Ascending aorta (tissue), 2 donors: ENCODE measurements at places on chromosomes 4 and X. TPM values are rescaled to one million over a fixed set of nuclear protein-coding genes. Genes with fewer than 3 reads are reported as not detected.

Gene SLC9B1
- not detected for total RNA-seq

Gene FAM149A
- total RNA-seq, result 13.9 TPM

Gene ZRSR2
- total RNA-seq, result 0.64 TPM

Gene P2RY10
- not detected for total RNA-seq

Gene SPACA5
- total RNA-seq, result not detected

Gene FAM133A
- not detected for total RNA-seq

GRCh38 chr4:95444812-95445211, 104.0 kb downstream of the UNC5C start:
- no peaks in the 10 kb centered on the region for H3K36me3 ChIP-seq
- no peak overlapping the region for H3K27ac ChIP-seq
- no peaks in the 10 kb centered on the region for H3K4me1 ChIP-seq
- H3K4me3 ChIP-seq, result no peak overlapping the region
- DNase-seq, result no peak
- H3K27me3 ChIP-seq, result no peaks in the 10 kb centered on the region

DNA sequence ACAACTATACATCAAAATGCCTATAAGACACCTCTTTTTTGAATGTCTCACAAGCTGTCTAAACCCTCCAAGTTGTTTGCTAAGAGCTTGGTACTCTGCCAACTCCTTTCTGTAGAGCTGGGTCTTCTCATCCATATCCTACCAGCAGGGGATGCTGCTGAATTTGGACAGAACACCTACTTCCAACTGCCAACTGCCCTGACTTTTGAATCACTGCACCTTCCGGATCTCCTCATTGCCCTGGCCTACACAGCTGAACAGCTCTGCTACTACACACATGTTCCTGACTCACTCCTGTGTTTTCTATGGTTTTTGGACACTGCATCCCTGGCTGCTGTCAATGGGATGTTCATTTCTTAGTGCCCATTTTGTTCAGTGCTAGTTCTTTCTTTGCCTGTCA, 18.7 kb downstream of the FAM184B start:
- H3K27ac ChIP-seq, result no peak overlapping the region
- H3K4me1 ChIP-seq, result no peaks in the 10 kb centered on the region
- H3K27me3 ChIP-seq, result no peaks in the 10 kb centered on the region
- DNase-seq, result no peak
- H3K4me3 ChIP-seq, result no peak overlapping the region

DNA sequence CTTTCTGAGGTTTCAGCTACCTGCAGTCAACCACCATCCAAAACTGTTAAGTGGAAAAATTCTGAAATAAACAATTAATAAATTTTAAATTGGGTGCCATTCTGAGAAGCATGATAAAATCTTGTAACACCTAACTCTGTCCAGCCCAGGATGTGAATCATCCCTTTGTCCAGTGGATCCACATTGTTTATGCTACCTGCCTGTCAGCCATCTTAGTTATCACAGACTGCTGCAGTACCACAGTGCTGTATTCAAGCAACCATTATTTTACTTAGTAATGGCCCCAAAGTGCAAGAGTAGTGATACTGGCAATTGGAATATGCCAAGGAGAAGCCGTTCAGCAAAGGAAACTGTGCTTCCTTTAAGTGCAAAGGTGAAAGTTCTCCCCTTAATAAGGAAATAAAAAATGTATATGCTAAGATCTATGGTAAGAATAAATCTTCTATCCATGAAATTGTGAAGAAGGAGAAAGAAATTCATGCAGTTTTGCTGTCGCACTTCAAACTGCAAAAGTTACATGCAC, 20.6 kb downstream of the CAMK2D start:
- peaks cover 16% of the 10 kb centered on the region for H3K4me1 ChIP-seq
- no peaks in the 10 kb centered on the region for H3K36me3 ChIP-seq
- H3K27ac ChIP-seq, result no peak overlapping the region
- no peak overlapping the region for H3K4me3 ChIP-seq
- no peaks in the 10 kb centered on the region for H3K27me3 ChIP-seq
- no peak for DNase-seq

DNA sequence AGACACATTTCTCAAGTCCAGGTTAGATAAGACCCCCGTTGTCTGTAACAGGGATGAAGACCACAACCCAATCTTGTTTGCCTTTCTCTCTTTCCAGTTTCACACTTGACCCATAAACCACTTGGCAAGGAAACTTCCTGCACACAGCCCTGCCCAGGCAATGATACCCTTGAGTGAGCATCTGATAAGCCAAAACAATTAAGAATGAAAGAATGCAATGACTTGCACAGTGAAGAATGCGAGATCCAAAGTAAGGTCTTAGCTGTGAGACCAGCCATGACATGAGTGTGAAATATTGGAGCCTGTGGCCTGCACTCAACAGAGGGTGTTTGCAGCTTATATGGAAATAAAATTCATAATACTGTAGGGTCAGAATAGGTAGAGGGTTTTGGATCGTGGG, 37.9 kb upstream of the MXRA5 start:
- no peak for DNase-seq
- no peaks in the 10 kb centered on the region for H3K27me3 ChIP-seq
- H3K4me3 ChIP-seq, result no peak overlapping the region
- H3K36me3 ChIP-seq, result no peaks in the 10 kb centered on the region
- H3K4me1 ChIP-seq, result no peaks in the 10 kb centered on the region

GRCh38 chrX:79409657-79410056, 42.5 kb upstream of the ITM2A start:
- H3K4me1 ChIP-seq, result no peaks in the 10 kb centered on the region
- no peak overlapping the region for H3K27ac ChIP-seq
- no peak for DNase-seq
- H3K27me3 ChIP-seq, result no peaks in the 10 kb centered on the region

- H3K4me1 ChIP-seq, result no peaks in the 10 kb centered on the region
- no peak overlapping the region for H3K27ac ChIP-seq
- no peaks in the 10 kb centered on the region for H3K36me3 ChIP-seq
- no peaks in the 10 kb centered on the region for H3K27me3 ChIP-seq
Observed at GRCh38 chr4:150012851-150013360, 65.3 kb upstream of the DCLK2 start.

DNA sequence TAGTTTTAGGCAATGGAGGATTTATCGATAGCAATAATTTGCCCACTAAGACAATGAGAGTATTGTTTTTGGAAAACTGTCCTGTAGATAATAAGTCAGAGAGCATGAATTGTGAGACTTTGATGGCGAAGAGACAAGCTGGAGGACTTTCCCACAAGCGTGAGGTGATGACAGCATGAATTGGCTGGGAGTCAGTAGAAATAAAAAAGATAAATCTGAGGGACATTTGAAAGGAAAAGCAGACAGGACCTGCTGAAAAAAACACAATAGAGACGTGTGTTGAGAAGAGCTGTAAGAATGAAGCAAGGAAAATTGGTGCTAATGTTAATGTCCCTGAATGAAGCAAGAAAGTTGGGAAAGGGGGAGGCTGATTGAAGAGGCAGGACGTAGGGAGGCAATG, 233.5 kb downstream of the DCTD start:
- H3K36me3 ChIP-seq, result no peaks in the 10 kb centered on the region
- H3K27ac ChIP-seq, result no peak overlapping the region
- no peak overlapping the region for H3K4me3 ChIP-seq
- DNase-seq, result no peak
- H3K27me3 ChIP-seq, result no peaks in the 10 kb centered on the region
- H3K4me1 ChIP-seq, result no peaks in the 10 kb centered on the region

- no peak overlapping the region for H3K4me3 ChIP-seq
- no peaks in the 10 kb centered on the region for H3K4me1 ChIP-seq
- H3K27ac ChIP-seq, result no peak overlapping the region
- H3K27me3 ChIP-seq, result no peaks in the 10 kb centered on the region
Observed at GRCh38 chr4:43234626-43235415, 342.3 kb downstream of the GRXCR1 start.

- no peaks in the 10 kb centered on the region for H3K27me3 ChIP-seq
- no peak for DNase-seq
- no peaks in the 10 kb centered on the region for H3K4me1 ChIP-seq
- no peak overlapping the region for H3K27ac ChIP-seq
- no peak overlapping the region for H3K4me3 ChIP-seq
- H3K36me3 ChIP-seq, result no peaks in the 10 kb centered on the region
Observed at GRCh38 chrX:28324321-28324721, 262.9 kb upstream of the IL1RAPL1 start.

- no peaks in the 10 kb centered on the region for H3K36me3 ChIP-seq
- no peak overlapping the region for H3K27ac ChIP-seq
- no peaks in the 10 kb centered on the region for H3K4me1 ChIP-seq
- no peak overlapping the region for H3K4me3 ChIP-seq
Observed at GRCh38 chrX:54171527-54172250, 11.4 kb downstream of the FAM120C start.

GRCh38 chrX:44106864-44107263, 133.7 kb upstream of the NDP start:
- DNase-seq, result no peak
- H3K27ac ChIP-seq, result no peak overlapping the region
- no peaks in the 10 kb centered on the region for H3K27me3 ChIP-seq
- no peaks in the 10 kb centered on the region for H3K4me1 ChIP-seq
- H3K4me3 ChIP-seq, result no peak overlapping the region

DNA sequence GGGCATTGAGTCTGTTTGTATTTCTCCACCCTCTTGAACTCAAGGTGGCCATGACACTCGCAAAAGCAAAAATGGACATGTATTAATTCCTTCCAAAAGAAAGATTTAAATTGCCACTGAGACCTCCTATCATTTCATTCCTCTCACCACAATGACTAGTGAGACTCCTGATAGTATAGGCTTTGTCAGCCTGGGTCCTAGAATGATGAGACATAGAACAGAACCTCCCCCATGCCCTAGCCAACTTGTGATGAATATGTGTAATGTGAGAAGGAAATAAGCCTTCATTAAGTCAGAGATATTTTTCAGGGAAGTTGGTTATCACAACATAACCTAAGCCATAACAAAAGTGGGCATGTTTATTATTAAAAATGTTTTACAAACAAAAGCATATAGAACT, 62.5 kb downstream of the ASB9 start:
- no peaks in the 10 kb centered on the region for H3K4me1 ChIP-seq
- H3K4me3 ChIP-seq, result no peak overlapping the region
- H3K27me3 ChIP-seq, result no peaks in the 10 kb centered on the region
- H3K36me3 ChIP-seq, result no peaks in the 10 kb centered on the region
- DNase-seq, result no peak

DNA sequence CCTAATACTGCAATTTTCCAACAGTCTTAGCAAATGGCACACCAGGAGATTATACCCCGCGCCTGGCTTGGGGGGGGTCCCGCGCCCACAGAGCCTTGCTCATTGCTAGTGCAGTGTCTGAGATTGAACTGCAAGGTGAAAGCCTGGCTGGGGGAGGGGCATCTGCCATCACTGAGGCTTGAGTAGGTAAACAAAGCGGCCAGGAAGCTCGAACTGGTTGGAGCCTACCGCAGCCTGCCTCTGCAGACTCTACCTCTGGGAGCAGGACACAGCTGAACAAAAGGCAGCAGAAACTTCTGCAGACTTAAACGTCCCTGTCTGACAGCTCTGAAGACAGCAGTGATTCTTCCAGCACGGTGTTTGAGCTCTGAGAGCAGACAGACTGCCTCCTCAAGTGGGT, 172.8 kb upstream of the NAP1L5 start:
- no peaks in the 10 kb centered on the region for H3K27me3 ChIP-seq
- no peak for DNase-seq
- H3K27ac ChIP-seq, result no peak overlapping the region
- no peaks in the 10 kb centered on the region for H3K36me3 ChIP-seq

DNA sequence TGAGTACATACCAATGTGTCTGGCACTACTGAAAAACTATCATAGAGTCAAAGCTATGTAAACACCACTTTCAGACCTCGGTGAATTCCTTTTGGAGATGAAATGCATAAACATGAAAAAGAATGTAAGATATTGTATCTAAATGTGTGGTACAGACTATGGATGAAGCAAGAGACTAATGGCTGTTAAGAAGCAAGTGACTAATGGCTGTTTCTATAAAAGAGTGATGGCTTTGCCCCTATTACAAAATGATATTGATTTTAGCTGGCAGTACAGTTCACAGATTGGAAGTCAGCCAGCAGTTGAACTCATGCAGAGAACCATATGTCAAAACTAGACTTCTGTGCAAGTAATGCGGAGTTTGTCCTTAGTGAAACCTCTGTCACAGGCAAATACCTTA, 359.3 kb downstream of the GRXCR1 start:
- H3K4me3 ChIP-seq, result no peak overlapping the region
- no peak overlapping the region for H3K27ac ChIP-seq
- no peak for DNase-seq
- H3K27me3 ChIP-seq, result no peaks in the 10 kb centered on the region

- no peaks in the 10 kb centered on the region for H3K4me1 ChIP-seq
- no peak overlapping the region for H3K4me3 ChIP-seq
- no peak overlapping the region for H3K27ac ChIP-seq
- no peak for DNase-seq
Observed at GRCh38 chrX:69083361-69083760, 81.9 kb downstream of the PJA1 start.
